ENCODE measurements at places on chromosomes 12 and 14.

GRCh38 chr12:10339053-10339840 lies 31.6 kb downstream of the KLRD1 start:
- DNase-seq, result no peak

- DNase-seq, result no peak
Observed at GRCh38 chr12:108589028-108589839, 8.7 kb downstream of the TMEM119 start.

DNA sequence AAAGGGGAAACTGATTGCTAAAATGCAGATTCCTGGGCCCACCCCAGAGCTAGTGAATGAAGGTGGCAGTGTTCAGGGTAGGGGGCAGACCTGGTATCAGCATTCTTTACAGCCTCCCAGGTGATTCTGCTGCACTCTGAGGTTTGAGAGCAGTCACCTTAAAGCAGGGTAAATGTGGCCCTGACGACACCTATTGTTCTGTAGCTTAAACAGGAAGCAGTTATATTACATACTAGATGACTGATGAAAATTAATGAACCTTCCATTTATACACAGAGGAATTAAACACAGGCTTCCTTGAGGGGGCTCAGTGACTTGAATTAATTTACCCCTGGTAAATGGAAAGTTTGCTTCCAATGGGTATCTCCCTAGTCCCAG lies 25.3 kb downstream of the NUAK1 start:
- peak; percentile 18 for DNase-seq

DNA sequence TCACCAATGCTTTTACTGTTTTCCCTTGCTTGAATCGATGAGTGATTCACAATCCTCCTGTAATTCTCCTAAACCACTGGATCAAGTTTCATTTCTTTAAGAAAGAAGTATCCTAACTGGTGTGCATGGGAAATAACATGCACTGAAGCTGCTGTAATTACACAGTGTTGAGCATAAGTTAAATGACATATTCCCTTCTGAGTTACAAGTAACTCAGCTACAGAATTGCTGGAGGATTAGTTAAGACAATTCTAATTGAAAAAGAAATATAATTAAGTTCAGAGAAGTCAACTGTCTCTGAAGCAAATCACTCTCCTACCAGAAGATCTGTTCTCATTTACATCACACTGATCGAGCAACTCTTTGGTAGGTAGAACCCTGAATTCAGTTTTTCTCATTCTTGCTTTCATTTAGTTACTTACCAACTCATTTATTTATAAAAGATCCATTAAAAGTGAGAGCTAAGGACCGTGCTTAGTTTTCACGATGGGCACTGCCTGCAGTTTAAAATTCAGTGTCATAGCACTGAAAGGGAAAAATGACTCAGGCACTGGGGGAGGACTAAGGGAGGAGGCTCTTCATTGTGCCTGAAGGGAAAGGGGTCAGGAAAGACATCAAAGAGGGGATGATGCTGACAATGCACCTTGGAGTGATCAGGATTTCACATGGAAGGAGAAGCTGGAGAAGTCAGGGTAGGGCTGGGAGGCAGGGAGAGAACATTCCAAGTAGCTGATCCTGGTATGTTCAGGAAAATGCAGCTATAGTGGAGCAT lies 327.2 kb downstream of the EMP1 start:
- DNase-seq, result no peak

GRCh38 chr14:42319996-42320395 lies 713.3 kb downstream of the LRFN5 start:
- DNase-seq, result no peak

DNA sequence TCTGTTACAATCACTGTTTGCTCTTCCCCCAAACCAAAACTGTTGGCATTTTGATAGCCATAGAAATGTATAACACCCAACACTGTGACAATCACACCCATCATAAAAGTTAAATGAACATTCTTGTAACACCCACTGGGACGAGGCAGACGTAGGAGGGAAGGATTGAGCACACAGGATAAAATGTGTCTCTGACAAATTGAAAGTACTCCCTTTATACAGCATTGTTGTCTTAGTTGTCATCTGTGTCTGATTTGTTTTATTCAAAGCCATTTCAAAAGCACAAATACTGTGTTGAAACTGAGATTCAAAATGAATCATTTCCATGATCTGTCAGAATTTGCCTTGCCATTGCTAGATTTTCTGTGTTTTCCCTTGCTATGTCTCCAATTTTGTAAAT lies 436.3 kb downstream of the TMTC2 start:
- no peak for DNase-seq

DNA sequence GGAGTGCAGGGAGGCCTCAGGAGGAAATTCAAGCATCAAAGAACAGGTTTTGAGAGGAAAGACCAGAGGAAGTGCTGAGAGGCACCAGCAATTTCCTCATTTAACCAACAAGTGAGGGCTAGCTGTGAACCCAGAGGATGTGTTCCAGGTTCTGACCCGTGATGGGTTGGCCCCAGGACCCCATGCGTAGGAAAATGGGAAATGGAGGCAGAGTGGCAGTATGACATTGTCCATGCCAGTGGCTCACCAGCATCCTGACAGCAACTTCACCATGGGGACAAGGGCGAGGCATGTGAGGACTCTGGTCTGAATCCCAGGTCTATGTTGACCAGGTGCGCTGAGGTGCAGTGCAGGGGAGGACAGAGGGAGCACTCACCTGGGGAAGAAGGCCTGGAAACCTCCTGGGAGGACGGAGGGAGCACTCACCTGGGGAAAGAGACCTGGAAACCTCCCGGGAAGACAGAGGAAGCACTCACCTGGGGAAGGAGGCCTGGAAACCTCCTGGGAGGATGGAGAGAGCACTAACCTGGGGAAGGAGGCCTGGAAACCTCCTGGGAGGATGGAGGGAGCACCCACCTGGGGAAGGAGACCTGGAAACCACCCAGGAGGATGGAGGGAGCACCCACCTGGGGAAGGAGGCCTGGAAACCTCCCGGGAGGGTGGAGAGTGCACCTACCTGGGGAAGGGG lies 6.7 kb upstream of the CACNA2D4 start:
- no peak for DNase-seq

DNA sequence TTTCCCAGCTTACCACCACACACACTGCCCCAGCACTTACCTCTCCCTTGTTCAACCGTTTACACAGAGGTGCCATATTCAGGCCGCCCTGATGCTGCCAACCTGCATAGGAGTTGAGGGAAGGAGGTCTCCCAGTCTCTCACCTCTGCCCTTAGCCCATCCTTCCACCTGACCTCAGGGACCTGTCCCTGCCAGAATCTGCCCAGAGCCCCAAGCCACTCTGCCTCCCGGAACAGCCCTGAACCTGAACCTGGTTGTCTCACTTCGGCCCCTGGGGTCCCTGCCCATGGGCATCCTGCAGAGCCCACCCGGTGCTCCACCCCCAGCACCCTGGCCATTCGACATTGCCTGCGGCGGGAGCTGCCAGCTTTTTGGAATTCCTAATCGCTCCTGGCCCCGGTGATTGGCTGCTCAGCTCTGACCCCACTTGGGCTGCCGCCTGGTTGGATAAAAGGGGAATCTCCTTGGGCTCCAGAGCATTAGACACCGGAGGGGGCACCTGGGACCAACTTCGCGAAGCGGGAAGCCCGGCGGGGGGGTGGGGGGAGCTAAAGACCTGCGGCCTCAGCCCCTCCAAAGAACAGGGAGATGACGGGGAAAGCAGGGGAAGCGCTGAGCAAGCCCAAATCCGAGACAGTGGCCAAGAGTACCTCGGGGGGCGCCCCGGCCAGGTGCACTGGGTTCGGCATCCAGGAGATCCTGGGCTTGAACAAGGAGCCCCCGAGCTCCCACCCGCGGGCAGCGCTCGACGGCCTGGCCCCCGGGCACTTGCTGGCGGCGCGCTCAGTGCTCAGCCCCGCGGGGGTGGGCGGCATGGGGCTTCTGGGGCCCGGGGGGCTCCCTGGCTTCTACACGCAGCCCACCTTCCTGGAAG lies at the start of gene VSX2:
VSX2 (plus strand) TSS at position 476 of the 874 bp plus-strand sequence; CDS start at position 589, 113 bp downstream.
- no peak for DNase-seq

Measured in NCI-H1417 (cell line).